ENCODE measurements at places on chromosomes 12 and 14. TPM values are rescaled to one million over a fixed set of nuclear protein-coding genes. Genes with fewer than 3 reads are reported as not detected.

TAS2R8 gene
- not detected for total RNA-seq

CCDC91 gene
- 46.3 TPM for total RNA-seq

ASIC1 gene
- total RNA-seq, result not detected

MVK gene
- total RNA-seq, result 28.5 TPM

CCDC77 gene
- total RNA-seq, result 11.0 TPM

RPGRIP1 gene
- not detected for total RNA-seq

CLEC4D gene
- total RNA-seq, result not detected

HOXC12 gene
- total RNA-seq, result not detected

SLC22A17 gene
- not detected for total RNA-seq

CTSG gene
- not detected for total RNA-seq

VRTN gene
- total RNA-seq, result not detected

RNF212B gene
- not detected for total RNA-seq

TGM1 gene
- 6.5 TPM for total RNA-seq

COX8C gene
- not detected for total RNA-seq

KRT2 gene
- not detected for total RNA-seq

SOX5 gene
- total RNA-seq, result 85.5 TPM

FICD gene
- total RNA-seq, result 11.2 TPM

GZMB gene
- 2.9 TPM for total RNA-seq

PTPN6 gene
- 371 TPM for total RNA-seq

RIMBP2 gene
- total RNA-seq, result not detected

LRR1 gene
- total RNA-seq, result 15.1 TPM

ADAMTS20 gene
- total RNA-seq, result not detected

CCDC38 gene
- 0.42 TPM for total RNA-seq

MYF5 gene
- total RNA-seq, result not detected

CACNA2D4 gene
- total RNA-seq, result 2.1 TPM

MGP gene
- not detected for total RNA-seq

LRRK2 gene
- 59.9 TPM for total RNA-seq

TEX22 gene
- total RNA-seq, result 2.8 TPM

CLBA1 gene
- 3.9 TPM for total RNA-seq

ALX1 gene
- total RNA-seq, result not detected

CLEC1B gene
- not detected for total RNA-seq

TAS2R46 gene
- 0.60 TPM for total RNA-seq

ZC2HC1C gene
- total RNA-seq, result not detected

PLA2G1B gene
- not detected for total RNA-seq

CCDC175 gene
- not detected for total RNA-seq

BCL11B gene
- 0.10 TPM for total RNA-seq

ST8SIA1 gene
- total RNA-seq, result not detected

Measured in activated B cell treated with CpG ODN at 0.5 μM for 24 hours (primary cell).